ENCODE measurements at places on chromosomes 4 and X.

GRCh38 chr4:106367072-106367471, 1.5 kb downstream of the GIMD1 start:
- no peak for DNase-seq

GRCh38 chrX:133985164-133985966, at the start of gene GPC3:
Gene GPC3, minus strand, starts transcription at chrX:133985594.
- DNase-seq, result peak; percentile 1

- no peak for DNase-seq
Observed at GRCh38 chr4:109183931-109184490, 118.4 kb downstream of the COL25A1 start.

- DNase-seq, result no peak
Observed at GRCh38 chrX:77444075-77444474, 3.1 kb upstream of the FGF16 start.

GRCh38 chr4:165191814-165192499, 15.4 kb upstream of the KLHL2 start:
- DNase-seq, result no peak

DNA sequence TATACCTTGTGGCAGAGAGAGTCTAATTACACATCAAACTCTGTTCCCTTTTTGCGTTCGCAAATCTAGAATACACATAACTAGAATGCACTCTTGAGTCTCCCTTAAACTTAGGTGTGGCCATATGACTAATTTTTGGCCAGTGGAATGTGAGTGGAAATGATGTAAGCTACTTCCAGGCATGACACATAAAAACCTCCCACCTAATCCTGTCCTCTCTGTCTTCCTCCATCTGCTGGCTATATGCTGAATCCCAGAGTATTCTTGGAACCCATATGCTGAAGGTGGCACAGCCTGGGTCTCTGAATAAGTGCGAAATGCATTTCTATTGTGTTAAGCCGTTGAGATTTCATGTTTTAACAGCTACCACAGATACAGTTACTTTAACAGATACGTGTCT, 269.9 kb upstream of the NRK start:
- DNase-seq, result no peak

DNA sequence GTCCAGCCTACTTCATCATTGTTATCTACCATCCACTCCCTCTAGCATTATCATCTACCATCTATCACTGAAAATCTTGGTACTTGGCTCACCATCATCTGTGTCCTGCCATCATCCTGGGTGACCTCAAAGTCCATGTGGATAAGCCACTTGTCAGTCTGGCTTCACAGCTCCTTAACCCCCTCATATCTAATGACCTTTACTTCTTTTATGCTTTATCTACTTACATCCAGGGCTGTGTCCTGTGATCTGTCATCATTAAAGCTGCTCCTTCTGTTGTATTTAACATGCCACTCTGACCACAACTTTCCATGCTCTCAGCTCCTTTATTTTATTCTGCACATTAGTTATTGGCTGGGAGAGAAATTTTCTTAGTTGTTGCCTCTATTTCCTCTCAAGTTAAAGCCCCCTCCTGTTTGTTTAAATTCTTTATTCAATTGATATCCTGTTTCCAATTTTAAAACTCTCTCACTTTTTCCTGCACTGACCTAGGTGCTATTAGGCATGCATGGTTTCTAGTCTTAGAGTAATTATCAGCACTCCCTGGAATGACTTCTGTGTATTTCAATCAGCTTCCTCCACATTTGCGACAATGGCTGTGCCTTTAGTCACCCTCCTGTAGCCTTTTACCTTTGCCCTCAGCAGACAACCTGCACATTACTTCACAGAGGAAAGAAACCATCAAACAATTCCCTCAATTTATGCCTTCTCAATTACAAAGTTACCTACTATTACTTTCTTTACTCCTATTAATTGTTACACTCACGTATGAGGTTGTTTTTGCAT, 8.1 kb upstream of the FABP2 start:
- no peak for DNase-seq

DNA sequence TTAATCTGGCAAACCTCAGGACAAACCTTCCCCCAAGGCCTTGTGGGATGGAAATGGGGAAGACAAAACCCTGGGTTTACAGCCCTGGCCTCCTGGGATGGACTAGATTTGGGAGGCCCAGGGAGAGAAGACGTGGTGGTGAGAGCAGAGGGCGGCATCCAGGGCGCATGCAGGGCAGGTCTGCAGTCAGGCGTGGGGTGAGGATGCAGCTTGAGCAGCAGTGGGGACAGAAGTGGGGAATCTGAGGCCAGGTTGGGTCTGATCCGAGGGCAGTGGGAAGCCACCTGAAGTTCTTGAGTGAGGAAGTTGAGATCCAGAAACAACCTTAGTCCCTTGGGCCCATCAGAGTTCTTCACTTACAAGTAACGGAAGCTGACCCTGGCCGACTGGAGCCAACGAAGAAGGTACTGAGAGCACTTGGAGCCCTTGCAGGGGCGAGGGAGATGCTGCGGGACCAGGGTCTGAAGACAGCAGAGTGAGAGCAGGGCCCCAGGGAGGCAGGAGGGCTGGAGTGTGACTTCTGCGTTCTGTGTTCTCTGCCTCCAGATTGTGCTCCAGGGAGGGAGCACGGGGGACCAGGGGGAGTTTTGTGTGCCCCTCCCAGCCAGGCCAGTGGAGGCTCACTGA, 42.0 kb upstream of the GPR78 start:
- no peak for DNase-seq

- peak; percentile 64 for DNase-seq
Observed at GRCh38 chr4:14132301-14132700, 504.8 kb upstream of the BOD1L1 start.

DNA sequence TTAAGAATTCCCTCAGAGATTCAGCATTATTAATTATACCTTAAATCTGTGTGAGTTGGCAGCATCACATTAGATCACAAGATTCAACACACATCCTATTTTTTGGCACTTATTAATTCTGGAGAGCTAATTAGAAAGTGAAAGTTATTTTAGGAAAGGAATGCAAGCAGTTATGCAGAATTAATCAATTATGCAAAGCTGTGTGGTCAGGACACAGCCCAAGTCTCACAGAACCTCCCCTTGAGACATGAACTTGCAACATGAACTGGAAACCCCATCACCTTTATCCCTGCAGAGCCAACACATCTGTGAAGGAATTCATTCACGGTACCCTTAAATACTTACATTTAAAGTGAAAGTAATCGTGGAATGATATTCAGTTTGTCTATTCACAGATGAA, 80.5 kb downstream of the TSPAN5 start:
- no peak for DNase-seq

DNA sequence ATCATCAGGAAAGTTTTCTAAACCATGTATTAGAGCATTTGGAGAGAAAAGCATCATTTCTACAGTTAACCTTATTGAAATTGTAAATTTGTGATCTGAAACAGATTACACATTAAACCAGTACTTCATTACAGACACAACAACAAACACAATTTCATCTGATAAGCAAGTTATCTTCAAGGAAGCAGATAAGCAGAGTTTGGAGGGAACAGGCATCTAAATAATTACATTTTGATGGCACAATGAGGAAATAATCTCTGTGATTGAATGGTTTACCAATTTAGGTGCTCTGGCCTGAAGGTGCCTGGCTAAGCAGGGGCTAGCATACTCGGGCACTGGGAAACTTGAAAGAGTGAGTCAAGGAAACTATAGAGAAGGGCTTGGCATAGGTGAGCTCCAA, 619.8 kb downstream of the PACRGL start:
- DNase-seq, result no peak

DNA sequence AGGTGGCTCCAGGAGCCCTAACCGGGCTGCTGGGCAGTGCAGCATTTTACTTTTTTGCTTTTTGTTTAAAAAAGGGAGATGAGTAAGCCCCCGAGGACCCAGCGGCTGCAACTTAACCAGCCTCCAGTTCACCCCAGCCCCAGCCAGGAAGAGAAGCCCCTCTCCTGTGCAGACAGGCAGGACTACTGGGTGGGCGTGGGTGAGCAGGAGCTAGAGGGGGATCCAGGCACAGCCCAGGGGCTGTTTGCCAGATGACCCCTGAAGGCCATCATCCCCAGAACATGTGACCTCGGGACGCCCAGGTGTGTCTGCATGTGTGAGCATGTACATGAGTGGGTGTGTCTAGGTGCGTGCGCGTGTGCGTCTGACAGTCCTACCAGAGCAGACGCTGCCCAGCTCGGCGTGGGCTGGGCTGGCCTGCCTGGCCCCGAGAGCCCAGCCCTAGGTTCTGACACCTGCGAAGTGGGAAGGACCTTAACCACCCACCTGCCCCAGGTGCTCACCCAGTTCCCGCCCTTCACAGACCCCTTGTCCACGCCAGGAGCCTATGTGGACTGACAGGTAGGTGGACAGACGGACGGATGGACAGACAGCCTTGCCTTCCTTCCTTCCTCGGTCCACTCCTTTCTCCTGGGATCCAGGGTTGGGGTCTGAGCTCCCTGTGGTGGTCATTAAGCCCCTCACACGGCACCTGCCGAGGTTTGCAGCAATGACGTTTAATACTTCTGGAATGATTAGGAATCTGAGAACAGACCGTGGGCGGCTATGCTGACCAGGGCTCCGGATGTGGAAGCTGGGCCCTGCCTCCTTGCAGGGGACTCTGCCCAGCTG, 7.8 kb upstream of the HAUS3 start:
- no peak for DNase-seq
